ENCODE measurements at places on chromosomes 13 and 19.

DNA sequence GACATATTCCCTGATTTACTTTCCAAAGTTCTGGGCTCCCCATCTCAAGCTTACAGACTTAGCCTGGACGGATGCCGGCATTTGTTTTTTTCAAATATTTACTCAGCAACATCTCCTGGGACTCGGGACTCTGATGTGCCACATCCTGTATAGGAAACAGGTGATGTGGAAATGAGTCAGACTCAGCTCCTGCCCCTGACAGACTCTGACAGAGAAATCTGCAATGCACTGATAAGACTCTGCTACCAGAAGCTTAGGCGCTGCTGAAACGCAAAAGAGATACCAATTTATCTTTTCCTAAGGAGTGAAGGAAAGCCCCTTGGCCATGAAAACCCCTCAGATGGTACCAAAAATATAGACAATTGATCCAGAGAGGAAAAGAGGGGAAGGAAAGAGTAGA is 16.2 kb downstream of the LAIR2 start:
- peak; percentile 67 for DNase-seq

DNA sequence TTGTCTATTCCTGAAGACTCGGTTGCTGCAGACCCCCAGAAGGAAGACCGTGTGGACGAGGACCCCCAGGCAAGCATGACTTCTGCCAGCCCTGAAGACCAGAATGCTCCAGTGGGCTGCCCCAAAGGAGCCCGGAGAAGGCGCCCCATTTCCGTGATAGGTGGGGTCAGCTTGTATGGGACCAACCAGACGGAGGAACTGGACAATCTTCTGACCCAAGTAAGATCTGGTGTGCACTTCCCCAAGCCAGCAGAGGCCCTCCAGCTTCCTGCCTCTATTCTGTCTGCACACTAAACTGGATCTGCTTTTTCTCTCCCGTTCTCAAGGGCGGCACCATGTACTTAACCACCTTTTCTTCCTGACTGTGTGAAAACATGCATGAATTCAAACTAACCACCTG is 59.8 kb upstream of the C1QTNF9 start:
- DNase-seq = no peak

- DNase-seq = no peak
Measured at GRCh38 chr19:41910992-41911888, 17.0 kb downstream of the ERFL start.

- DNase-seq = no peak
Measured at GRCh38 chr19:36150586-36150985, 1.7 kb downstream of the COX7A1 start.

- DNase-seq = no peak
Measured at GRCh38 chr19:8512115-8512967, 1.6 kb downstream of the ZNF414 start.

GRCh38 chr19:1700733-1701663 is 48.6 kb upstream of the TCF3 start:
- no peak for DNase-seq

DNA sequence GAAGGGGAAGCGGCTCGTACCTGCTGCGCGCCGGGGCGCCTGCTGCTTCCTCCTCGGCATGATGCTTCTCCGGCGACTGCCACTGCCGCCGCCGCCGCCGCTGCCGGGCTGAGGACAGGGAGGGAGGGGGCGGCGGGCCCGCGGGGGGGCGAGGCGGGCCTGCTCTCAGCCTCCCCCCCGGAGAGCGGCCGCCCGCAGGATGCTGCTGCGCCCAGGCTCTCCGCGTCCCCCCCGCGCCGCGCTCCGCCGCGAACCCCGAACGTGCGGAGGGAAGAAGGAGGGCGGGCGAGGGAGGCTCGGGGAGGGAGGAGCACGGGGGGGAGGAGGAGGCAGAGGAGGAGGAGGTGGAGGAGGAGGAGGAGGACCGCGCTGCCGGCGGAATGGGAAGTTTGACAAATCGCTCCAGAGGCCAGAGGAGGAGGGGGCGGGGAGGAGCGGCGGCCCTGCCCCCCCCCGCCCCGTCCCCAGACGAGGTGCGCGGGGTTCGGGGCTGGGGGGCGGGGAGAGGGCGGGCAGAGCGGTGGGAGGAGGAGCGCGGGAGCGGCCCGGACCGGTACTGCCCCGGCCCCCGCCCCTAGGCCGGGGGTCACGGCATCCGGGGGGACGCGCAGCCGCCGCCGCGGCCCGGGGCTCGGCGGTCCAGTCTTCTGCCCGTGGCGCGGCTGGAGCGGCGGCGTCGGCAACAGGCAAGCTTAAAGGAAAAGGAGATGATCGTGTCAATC is at the start of gene TSHZ3:
Gene TSHZ3, minus strand, starts transcription at position 277 of the 722 bp plus-strand sequence. Its CDS starts 217 bp downstream, at position 60.
- DNase-seq = peak; percentile 89

GRCh38 chr13:91659256-91660075 is 261.0 kb downstream of the GPC5 start:
- DNase-seq = no peak

GRCh38 chr19:55484593-55485438 is at the start of gene NAT14:
NAT14 (plus strand) TSS chr19:55485188; CDS start chr19:55485709, 521 bp downstream.
- peak; percentile 74 for DNase-seq

- DNase-seq = no peak
Measured at GRCh38 chr19:57934820-57935665, at the start of gene ZNF418. ZNF418 (minus strand) TSS chr19:57935402; CDS start chr19:57933822, 1,580 bp downstream.

- DNase-seq = peak; percentile 34
Measured at GRCh38 chr13:66689628-66690027, 540.5 kb downstream of the PCDH9 start.

DNA sequence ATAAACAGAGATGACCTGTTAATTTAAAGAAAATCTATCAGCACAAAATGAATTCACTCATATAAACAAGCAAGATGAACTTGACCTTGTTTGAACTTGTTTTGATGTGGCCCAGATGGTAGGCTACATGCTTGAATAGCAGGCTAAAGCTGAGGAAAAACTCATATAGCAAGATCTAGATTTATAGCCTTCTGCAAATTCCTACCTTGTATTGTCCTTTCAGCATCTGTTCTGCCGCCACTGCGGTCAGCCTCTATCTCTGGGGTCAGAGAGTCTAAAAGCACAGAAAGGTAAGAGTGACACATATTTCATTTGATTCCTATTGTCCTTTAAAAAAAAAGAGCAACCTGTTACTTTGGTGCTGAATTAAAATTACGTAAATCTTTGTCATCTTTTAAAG is 392.1 kb downstream of the DACH1 start:
- DNase-seq = no peak

GRCh38 chr19:21128901-21129698 is 12.7 kb upstream of the ZNF431 start:
- DNase-seq = no peak

- DNase-seq = no peak
Measured at GRCh38 chr13:93279982-93280381, 53.4 kb downstream of the GPC6 start.

All from H4 (cell line).